Islet precursor cell (in vitro differentiated cells): ENCODE measurements at places on chromosomes 3 and 15.

DNA sequence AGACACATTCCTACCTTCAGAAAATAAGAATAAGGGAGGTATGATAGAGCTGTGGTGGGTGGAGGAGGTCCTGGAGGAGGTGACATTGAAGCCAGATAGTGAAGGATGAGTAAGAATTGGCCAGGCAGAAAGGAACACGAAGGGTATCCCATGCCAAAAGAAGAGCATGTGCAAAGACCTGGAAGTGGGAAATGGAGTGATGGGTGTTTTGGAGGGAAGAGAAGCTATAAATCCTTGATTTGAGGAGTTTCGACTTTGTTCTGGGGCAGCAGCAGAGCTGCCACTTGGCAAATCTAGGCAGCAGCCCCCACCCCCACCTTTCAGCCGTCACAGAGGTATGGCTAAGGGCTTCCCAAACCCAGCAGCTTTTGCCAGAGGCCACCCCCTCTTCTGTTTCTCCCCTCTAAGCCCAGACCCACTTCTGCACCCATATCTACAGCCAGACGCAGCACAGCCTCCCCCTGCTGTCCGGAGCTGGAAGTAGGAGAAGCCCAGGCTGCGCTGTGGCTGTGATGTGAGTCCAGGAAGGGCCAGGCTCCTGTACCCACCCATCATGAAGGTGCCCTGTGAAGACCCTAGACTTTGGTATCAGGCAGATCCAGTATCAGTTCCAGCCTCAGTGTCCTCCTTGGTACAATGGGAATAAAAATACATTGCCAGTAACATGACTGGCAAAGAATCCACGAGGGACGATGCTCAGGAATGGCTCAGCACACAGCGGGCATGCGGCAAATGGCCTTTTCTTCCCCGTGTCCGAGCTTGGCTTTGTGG lies 188.7 kb upstream of the LINGO1 start:
- DNase-seq: peak; percentile 86

GRCh38 chr3:50184242-50184978 lies 7.0 kb upstream of the GNAT1 start:
- no peak for DNase-seq

GRCh38 chr3:184500344-184500923 lies 61.2 kb upstream of the EPHB3 start:
- DNase-seq: no peak

GRCh38 chr3:100715176-100715575 lies 5.9 kb downstream of the TFG start:
- no peak for DNase-seq

DNA sequence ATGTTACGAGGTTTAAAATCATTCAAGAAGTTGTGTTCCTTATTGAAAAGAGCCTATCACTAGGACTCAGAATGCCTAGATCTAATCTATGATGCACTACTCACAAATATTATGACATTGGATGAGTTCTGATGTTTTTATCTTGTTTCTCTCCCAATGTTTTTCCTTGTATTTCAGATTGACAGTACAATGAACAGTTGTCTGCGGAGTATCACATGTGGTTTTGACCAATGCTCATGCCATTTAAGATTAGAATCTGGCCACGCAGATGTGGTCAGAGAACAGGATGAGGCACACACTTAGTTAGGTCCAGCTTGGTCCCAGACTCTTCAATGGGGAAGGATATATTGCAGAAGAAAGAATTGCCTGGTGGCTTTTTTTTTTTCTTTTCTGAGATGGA lies 25.6 kb upstream of the CCDC50 start:
- DNase-seq: no peak

- DNase-seq: no peak
These were observed 5.9 kb downstream of the MEIS2 start for GRCh38 chr15:37094333-37094914.

- no peak for DNase-seq
These were observed 279.8 kb upstream of the ARRDC4 start for GRCh38 chr15:97680606-97681220.

DNA sequence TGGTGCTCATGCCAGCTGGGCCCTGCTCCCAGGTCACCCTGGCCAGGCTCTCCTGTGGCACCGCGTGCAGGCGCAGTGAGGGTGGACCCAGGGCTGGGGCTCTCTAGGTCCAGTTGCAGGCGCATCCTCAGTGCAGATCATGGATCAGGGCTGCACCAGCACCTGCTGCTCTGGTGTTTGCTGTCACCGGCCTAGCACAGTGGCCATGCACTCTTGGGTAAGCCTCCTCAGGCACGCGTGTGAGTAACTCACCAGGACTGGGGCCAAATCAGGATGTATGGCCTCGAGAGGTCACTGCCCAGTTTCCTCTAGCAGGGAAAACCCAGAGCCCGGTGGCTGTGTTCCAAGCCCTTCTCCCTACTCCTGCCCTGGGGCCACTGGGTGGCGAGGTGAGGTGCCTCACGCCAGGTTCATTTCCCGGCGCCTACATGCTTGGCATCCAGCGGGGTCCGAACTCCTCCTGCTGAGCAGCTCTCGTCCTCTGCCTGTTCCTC lies 45.5 kb upstream of the SLC41A3 start:
- DNase-seq: peak; percentile 39

GRCh38 chr15:59879506-59880265 lies 124.4 kb upstream of the FOXB1 start:
- DNase-seq: no peak

DNA sequence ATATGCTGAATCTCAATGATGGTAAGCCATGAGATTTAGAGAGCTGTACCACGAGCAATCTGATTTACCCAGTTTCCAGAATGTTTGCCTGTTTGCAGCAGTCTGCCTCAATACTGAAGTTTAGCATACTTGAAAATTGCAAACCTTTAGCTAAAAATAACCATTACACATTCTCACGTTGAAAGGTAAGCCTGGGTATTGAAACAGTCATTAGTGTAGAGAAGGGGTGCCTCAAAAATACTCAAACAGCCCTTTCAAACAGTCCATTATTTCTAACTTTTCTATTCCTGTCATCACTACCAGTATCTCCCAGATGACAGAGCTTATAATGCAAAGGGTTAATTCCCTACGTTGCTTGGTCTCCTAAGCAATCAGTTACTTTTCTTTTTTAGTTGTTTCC lies 111.8 kb upstream of the MBNL1 start:
- no peak for DNase-seq

GRCh38 chr3:134753999-134754742 lies 40.9 kb upstream of the EPHB1 start:
- DNase-seq: peak; percentile 38

- no peak for DNase-seq
These were observed 142.0 kb upstream of the TGFBR2 start for GRCh38 chr3:30464381-30464780.

DNA sequence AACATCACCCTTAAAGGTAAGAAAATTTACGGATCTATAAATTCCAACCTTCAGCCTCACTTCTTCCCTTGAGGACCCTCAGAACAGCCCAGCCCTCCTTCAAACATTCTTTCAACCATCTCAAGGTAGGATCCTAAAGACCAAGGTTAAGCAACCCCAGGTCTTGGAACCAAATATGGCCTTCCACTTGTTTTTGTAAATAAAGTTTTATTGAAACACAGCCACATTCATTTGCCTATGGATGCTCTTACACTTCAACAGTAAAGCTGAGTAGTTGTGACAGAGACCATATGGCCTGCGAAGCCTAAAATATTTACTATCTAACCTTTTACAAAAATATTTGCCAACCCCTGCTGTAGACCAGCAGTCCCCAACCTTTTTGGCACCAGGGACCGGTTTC lies 70.4 kb upstream of the NTRK3 start:
- DNase-seq: no peak

DNA sequence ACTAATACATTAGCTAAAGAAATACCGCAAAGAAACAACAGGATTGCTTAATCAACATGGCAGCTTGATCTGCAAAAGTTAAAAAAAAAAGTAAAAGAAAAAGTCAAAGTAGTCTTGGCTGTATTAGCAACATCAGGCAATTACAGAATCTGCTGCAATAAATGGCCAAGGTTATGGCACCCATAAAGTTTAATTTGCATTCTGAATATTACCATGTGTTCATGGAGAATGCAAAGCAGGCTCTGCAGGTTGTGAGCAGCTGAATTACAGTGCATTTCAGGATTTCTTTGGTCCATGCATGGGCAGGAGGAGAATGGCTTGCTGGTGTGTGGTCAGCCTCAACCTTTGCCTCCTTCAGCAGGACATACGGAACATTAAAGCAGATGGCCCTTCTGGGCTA lies 199.1 kb upstream of the AZI2 start:
- DNase-seq: no peak

DNA sequence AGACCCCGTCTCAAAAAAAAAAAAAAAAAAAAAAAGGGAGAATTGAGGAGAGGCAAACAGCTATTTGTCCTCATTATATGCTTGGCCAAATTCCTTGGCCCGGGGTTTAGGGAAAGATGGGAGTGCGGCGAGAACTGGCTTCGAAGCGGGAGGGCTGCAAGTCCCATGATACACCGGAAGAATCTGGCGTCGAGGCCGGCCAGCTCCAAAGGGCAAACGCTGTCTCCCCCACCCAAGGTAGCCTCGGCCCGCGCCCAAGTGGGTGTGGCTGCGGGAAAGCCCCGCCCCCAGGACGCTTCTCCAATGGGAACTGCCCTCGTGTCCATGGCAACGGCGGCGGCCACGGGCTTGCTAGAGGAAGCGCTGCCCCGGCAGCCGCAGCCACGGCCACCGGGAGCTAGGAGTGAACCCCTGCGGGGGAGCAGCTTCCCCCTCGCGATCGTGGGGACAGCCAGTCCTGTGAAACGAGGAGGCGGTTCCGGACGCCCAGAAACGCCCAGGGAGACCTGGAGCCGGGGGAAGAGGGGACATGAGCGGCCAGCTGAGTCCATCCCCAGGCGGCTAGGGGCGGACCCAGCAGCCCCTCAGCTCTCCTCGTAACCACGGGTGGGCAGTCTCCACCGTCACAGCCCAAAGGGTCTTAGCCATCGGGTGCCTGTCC lies at the start of gene TTLL13:
Gene TTLL13, plus strand, starts transcription at position 354 of the 661 bp plus-strand sequence. CDS start 1,075 bp downstream, outside the sequence.
- DNase-seq: peak; percentile 98

DNA sequence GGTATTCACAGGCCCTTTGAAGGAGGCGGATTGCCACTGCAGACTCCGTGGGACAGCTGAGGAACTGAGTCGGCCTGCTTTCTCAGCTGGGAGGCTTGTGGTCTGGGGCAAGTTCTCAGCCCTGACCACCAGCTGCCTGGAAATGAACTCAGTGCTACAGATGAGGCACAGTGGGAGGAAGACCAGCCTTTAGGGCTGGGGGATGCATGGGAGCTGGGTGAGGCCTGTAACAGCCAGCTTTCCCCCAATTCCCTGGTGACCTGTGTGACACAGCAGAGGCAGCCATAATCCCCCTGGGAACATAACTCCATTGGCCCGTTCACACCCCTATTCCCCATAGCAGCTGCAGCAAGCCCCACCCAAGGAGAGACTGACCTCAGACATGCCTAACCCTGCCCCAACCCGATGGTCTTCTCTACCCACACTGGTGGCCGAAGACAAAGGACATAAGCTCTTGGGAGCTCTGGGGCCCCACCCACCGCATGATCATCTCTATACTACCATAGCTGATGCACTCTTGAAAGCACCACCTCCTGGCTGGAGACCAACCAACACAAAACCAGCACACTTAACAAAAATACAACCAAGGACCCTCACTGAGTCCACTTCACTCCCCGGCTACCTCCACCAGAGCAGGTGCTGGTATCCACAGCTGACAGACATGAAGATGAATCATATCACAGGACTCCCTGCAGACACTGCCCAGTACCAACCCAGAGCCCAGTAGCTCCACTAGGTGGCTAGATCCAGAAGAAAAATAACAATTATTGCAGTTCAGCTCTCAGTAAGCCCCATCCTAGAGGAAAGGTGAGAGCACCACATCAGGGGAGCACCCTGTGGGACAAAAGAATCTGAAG lies 24.9 kb downstream of the ZMAT3 start:
- no peak for DNase-seq

DNA sequence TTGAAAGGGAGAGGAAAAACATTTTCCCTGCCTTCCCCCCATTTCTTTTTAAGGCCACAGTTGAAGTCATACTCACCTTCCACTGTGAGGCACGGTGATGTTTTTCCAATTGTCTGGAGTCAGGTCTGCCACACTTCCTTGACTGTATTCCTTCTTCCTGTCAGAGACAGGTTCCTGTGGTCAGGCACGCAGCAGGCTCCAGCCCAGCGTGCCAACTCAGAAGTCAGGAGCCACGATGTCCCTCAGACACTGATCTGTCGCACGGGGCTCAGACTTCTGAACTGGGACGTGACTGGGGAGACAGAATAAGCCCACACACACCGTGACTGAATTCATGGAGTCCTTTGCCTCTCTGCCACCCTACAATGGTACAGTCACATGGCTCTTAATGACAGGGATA lies 41.2 kb upstream of the ADAMTS9 start:
- no peak for DNase-seq

DNA sequence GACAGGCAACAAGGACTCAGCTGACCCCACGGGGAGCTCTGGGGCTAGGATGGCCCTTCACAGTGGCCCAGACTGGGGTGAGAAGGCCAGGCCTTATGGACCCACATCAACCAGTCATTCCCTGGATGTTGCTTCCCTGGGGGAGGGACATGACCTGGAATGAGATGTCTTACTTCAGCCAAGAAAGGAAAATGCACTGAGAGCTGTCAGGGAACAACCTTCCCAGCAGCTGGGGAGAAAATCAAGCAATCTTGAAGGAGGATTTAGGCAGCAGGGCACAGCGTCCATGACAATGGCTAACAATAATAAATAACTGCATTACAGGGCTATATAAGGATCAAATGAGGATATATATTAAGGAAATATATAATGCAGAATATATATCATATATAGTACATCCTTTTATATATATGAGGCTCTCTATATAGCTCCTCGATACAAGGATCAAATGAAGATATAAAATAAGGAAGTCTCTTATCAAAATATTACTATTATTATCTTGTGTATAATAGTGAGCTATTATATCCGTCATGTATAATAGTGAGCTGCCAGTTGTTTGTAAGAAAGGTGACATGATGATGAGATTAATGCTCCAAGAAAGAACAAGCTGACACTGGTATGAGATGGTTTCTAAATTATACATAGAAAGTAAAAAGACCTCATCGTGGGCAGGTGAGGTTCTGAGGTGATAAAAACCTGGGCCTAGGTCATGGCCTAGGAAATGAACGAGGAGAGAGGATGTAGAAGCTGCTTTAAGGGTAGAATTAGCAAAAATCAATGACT lies 117.8 kb upstream of the LIPC start:
- no peak for DNase-seq
